ENCODE measurements at places on chromosomes 1 and 21. TPM values are rescaled to one million over a fixed set of nuclear protein-coding genes. Genes with fewer than 3 reads are reported as not detected.
A peak's percentile ranks its signal among the peaks of the same experiment; 100 is the strongest.

SLC30A7 gene
- total RNA-seq, result 15.1 TPM

PFKFB2 gene
- total RNA-seq, result 22.9 TPM

CD1D gene
- 0.07 TPM for total RNA-seq

DNA sequence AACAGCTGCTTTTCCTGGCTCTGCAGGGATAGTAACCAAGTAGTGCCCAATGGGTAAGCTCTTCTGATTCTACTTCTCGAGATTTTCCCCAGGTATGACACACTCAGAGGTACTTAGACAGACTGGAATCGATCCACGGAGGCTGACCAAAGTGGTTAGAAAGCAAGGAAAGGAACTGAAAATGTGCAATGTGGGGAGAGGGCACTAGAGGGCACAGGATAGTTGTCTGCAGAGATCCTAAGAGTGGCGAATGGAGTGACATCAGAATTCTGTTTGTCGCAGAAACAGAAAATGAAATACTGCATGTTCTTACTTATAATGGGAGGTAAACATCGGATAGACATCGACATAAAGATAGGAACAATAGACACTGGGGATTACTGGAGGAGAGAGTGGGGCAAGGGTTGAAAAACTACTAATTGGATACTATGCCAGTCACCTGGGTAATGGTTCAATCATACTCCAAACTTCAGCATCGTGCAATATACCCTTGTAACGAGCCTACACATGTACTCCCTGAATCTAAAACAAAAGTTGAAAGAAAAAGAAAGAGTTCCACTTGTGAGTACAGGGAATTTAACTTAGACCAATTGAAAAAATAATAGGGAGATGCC lies 23.3 kb downstream of the CYP2J2 start:
- no peak for DNase-seq
- no peaks in the 10 kb centered on the region for H3K36me3 ChIP-seq
- no peaks in the 10 kb centered on the region for H3K27me3 ChIP-seq
- no peak overlapping the region for H3K27ac ChIP-seq
- H3K4me3 ChIP-seq, result no peak overlapping the region

DNA sequence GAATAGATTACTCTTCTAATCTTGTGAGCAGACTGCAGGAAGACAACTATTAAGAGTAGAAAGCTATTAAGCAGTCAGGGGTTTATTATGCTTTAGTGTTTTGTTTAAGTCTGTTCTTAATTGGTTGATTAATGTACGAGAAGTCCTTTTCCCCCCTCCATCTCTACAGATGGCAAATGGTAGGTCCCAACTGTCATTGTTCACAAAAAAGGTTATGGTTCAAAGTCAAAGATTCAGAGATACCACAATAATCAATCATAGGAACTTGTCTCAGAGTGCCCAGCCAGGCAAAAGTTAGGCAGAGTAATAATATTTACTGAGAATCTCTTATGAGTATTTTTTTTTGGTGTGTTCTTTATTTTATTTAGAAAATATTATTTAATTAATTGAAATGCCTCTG lies 26.8 kb downstream of the NFIA start:
- peaks cover 17% of the 10 kb centered on the region for H3K36me3 ChIP-seq
- no peak for DNase-seq
- no peak overlapping the region for H3K4me3 ChIP-seq
- H3K27ac ChIP-seq, result peak overlapping the region; percentile 18
- peaks cover 4% of the 10 kb centered on the region for H3K4me1 ChIP-seq

- no peak overlapping the region for H3K27ac ChIP-seq
- no peaks in the 10 kb centered on the region for H3K27me3 ChIP-seq
- H3K4me1 ChIP-seq, result no peaks in the 10 kb centered on the region
- H3K36me3 ChIP-seq, result peaks cover 97% of the 10 kb centered on the region
Observed at GRCh38 chr21:33551664-33552063, 8.8 kb downstream of the SON start.

DNA sequence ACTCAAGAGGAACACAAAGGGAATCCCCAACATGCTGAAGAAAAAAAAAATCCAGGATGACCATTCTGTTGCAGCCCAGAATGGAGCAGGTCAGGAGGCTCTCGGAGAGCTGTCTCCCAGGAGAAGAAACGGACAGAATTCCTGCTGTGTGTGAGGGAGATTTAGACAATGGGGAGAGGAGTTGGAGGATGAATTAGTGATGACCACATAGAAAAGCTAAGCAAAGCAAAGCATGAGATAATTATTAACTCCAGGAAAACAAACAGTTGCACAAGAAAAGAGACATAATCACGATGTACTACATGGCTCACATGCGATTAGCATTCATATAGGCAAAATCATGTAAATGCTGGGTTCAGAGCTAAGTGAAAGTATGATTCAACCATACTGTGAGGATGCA lies 61.1 kb upstream of the SMYD2 start:
- H3K4me1 ChIP-seq, result no peaks in the 10 kb centered on the region
- H3K4me3 ChIP-seq, result no peak overlapping the region
- H3K36me3 ChIP-seq, result no peaks in the 10 kb centered on the region
- no peak for DNase-seq

DNA sequence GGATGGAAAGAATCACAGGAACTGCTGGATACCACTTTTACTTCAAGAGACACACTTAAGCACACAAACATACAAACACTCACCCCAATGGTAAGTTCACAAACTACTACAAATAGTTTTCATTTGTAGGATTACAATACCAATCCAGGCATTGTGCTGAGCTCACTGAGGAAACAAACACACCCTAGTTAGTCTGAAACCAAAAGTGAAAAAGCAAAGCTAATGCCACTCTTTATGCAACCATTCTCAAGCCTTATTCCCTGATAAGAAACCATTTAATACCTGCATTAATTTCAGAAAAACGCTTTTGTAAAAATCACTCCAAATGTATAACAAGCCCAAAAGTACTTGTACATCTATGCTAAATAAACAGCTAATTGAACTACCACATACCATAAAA lies 38.3 kb downstream of the RNF115 start:
- no peaks in the 10 kb centered on the region for H3K4me1 ChIP-seq
- DNase-seq, result no peak
- no peak overlapping the region for H3K27ac ChIP-seq
- H3K36me3 ChIP-seq, result peaks cover 18% of the 10 kb centered on the region

DNA sequence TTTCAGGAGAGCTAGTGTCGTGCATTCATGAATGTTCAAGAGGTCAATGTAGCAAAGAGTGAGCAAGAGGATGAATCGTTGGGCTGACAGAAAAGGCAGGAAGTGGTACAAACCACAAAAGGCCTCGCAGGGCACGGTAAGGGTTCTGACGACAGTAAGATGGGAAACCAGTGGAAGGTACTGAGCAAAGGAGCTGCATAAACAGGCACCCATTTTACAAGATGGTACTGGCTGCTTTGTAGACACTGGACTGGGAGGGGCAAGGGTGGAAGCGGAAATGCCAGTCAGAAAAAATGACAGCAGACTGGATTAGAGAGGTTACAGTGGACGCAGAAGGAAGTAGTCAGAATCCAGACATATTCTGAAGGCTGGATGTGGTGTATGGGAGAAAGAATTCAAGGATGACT lies 123.5 kb downstream of the PTPN14 start:
- DNase-seq, result no peak
- H3K4me3 ChIP-seq, result no peak overlapping the region
- H3K27me3 ChIP-seq, result no peaks in the 10 kb centered on the region
- H3K27ac ChIP-seq, result no peak overlapping the region
- no peaks in the 10 kb centered on the region for H3K4me1 ChIP-seq

- H3K4me1 ChIP-seq, result no peaks in the 10 kb centered on the region
- H3K27me3 ChIP-seq, result peaks cover 52% of the 10 kb centered on the region
- no peak overlapping the region for H3K27ac ChIP-seq
- H3K4me3 ChIP-seq, result no peak overlapping the region
Observed at GRCh38 chr1:93740601-93741031, 59.0 kb upstream of the BCAR3 start.

DNA sequence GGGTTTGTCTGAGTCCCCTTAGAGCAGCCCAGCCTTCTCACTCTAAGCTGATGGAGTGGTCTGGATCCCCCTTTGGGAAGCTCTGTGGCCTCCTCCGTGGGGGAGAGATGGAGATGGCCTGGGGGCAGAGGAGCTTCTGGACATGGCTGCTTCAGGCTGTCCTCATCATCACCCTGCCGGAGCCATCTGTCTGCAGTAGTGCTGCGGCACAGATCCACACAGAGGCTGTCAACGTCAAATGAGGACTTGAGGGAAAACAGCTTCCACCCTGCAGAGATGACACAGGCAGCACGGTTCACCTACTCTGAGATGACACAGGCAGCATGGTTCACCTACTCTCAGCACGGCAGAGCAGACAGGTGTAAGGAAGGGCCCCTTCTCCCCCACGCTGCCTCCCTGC lies 134.3 kb downstream of the IGSF21 start:
- no peak for DNase-seq
- no peak overlapping the region for H3K27ac ChIP-seq
- H3K4me1 ChIP-seq, result no peaks in the 10 kb centered on the region
- no peaks in the 10 kb centered on the region for H3K36me3 ChIP-seq

- DNase-seq, result no peak
- H3K4me3 ChIP-seq, result no peak overlapping the region
- H3K27me3 ChIP-seq, result no peaks in the 10 kb centered on the region
- H3K36me3 ChIP-seq, result peaks cover 13% of the 10 kb centered on the region
- H3K4me1 ChIP-seq, result no peaks in the 10 kb centered on the region
Observed at GRCh38 chr1:5937373-5937857, 54.8 kb downstream of the NPHP4 start.

DNA sequence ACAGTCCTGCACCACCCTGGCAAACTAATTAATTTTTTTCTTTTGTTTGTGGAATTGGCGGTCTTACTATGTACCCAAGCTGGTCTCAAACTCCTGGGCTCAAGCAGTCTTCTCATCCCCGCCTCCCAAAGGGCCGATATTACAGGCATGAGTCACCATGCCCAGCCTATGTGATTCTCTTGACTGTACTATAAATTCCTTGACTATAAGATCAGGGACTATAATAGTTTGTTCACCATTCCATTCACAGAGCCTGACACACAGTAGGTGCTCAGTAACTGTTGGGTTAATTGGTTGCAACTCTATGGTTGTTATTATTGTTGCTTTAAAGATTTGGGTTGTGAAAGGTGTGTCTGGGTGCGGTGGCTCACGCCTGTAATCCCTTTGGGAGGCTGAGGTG lies 17.2 kb downstream of the DAP3 start:
- H3K4me3 ChIP-seq, result no peak overlapping the region
- H3K4me1 ChIP-seq, result no peaks in the 10 kb centered on the region
- H3K36me3 ChIP-seq, result peaks cover 30% of the 10 kb centered on the region
- H3K27ac ChIP-seq, result no peak overlapping the region

DNA sequence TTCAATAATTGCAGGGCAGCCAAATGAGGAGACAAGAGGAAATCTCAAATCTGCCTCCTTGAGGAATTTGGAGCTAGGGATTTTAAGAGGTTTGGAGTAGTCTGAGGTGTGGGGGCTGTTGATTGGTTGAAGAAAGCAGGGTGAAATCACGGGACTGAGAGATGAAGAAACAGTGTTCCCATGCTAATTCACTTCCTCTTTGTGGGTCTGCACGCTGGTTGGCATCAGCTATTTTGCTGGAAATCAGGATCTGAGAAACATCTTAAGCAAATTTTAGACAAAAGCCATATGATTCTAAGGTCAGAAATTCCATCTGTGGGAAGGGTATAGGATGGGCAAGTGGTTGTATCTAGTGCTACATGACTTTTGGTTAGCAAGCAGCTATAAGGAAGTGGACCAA lies 107.1 kb upstream of the PAXBP1 start:
- H3K4me1 ChIP-seq, result no peaks in the 10 kb centered on the region
- H3K27ac ChIP-seq, result no peak overlapping the region
- no peak for DNase-seq
- H3K27me3 ChIP-seq, result peaks cover 4% of the 10 kb centered on the region
- H3K36me3 ChIP-seq, result no peaks in the 10 kb centered on the region
- H3K4me3 ChIP-seq, result no peak overlapping the region

DNA sequence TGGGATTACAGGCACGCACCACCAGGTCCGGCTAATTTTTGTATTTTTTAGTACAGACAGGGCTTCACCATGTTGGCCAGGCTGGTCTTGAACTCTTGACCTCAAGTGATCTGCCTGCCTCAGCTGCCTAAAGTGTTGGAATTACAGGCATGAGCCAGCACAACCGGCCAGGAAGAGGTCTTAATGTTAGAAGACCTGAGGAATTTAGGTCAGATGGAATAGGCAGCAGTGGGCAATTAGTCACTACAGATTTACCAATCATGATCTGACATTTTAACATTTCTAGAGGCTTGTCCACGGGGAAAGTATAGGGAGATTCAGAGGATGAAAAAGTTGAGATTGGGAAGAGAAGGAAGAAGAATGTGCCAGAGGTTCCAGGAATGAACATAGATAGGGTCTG lies 8.9 kb upstream of the APP start:
- no peak overlapping the region for H3K4me3 ChIP-seq
- H3K27ac ChIP-seq, result no peak overlapping the region
- no peaks in the 10 kb centered on the region for H3K27me3 ChIP-seq
- H3K36me3 ChIP-seq, result no peaks in the 10 kb centered on the region
- no peak for DNase-seq
- no peaks in the 10 kb centered on the region for H3K4me1 ChIP-seq

DNA sequence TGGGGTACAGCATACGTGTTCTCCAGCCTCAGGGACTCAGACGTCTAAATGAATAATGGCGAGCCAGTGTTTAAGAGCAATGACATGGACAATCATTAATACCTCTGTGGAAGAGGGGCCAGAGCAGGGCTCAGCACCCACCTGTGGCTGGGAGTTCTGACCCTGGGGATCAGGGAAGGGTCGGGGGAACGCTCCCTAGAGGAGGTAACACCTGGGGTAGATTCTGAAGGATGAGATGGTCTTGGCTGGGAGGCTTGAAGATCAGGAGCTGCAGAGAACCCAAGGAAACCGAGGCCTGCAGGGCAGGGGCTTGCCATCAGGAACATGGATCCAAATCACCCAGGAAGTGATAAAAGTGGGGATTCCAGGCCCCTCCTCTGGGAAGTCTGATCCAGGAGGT lies 138.2 kb upstream of the RUNX3 start:
- H3K4me3 ChIP-seq, result no peak overlapping the region
- no peaks in the 10 kb centered on the region for H3K36me3 ChIP-seq
- DNase-seq, result no peak
- H3K27ac ChIP-seq, result no peak overlapping the region

- DNase-seq, result no peak
- H3K4me1 ChIP-seq, result peaks cover 14% of the 10 kb centered on the region
- H3K27ac ChIP-seq, result peak overlapping the region; percentile 60
- H3K27me3 ChIP-seq, result no peaks in the 10 kb centered on the region
- H3K4me3 ChIP-seq, result no peak overlapping the region
- peaks cover 52% of the 10 kb centered on the region for H3K36me3 ChIP-seq
Observed at GRCh38 chr1:15882665-15883064, 35.2 kb downstream of the SPEN start.

Measured in K562 (cell line).